ENCODE measurements at places on chromosomes 6 and 20. TPM values are rescaled to one million over a fixed set of nuclear protein-coding genes. Genes with fewer than 3 reads are reported as not detected.

Gene WFDC8
- total RNA-seq = not detected

Gene SCUBE3
- total RNA-seq = 0.22 TPM

Gene MAP3K5
- total RNA-seq = 21.0 TPM

Gene PIGU
- total RNA-seq = 22.2 TPM

Gene OSTM1
- total RNA-seq = 59.0 TPM

Gene SCAND1
- 80.8 TPM for total RNA-seq

Gene GSTA5
- not detected for total RNA-seq

Gene CALHM5
- total RNA-seq = 2.2 TPM

Gene HRH3
- total RNA-seq = not detected

Gene LRRC73
- 0.66 TPM for total RNA-seq

Gene LAMP5
- total RNA-seq = not detected

Gene MAP7
- total RNA-seq = 1.1 TPM

Gene IL20RA
- not detected for total RNA-seq

Gene TCF15
- not detected for total RNA-seq

Gene ZBP1
- total RNA-seq = not detected

Gene MCCD1
- total RNA-seq = not detected

Gene NHLRC1
- 2.0 TPM for total RNA-seq

Gene GSTA3
- not detected for total RNA-seq

Gene BPHL
- total RNA-seq = 15.6 TPM

Gene PGC
- total RNA-seq = not detected

Gene RFX6
- total RNA-seq = not detected

Gene OR2H1
- total RNA-seq = not detected

Gene ARMH2
- not detected for total RNA-seq

Gene ZNF322
- total RNA-seq = 11.6 TPM

Gene VNN1
- total RNA-seq = 0.57 TPM

Gene SDC4
- 212 TPM for total RNA-seq

Gene ZSCAN31
- total RNA-seq = 2.0 TPM

Gene HLA-DQA2
- total RNA-seq = not detected

Gene TRIM31
- not detected for total RNA-seq

Gene HLA-DPB1
- total RNA-seq = 4.9 TPM

Gene DEF6
- total RNA-seq = 0.22 TPM

Gene BPIFB4
- not detected for total RNA-seq

Gene SIRPD
- total RNA-seq = not detected

Gene NRSN1
- not detected for total RNA-seq

Gene PRL
- total RNA-seq = not detected

Gene PAK1IP1
- 22.6 TPM for total RNA-seq

Gene KCNK16
- total RNA-seq = not detected

Gene RPRD1B
- 29.5 TPM for total RNA-seq

Gene LINC00237
- not detected for total RNA-seq

Gene FAM83B
- 0.44 TPM for total RNA-seq

Gene PNPLA1
- 0.14 TPM for total RNA-seq

Gene ACTL10
- total RNA-seq = 1.6 TPM

Gene TREML2
- total RNA-seq = not detected

Gene SLC32A1
- total RNA-seq = not detected

Gene WFDC12
- total RNA-seq = not detected

Gene C6orf141
- total RNA-seq = 0.72 TPM

Gene RBM38
- 7.0 TPM for total RNA-seq

Gene CNPY3
- total RNA-seq = 23.5 TPM
